Aorta (tissue), 5 donors: ENCODE measurements at places on chromosomes 11 and 22. TPM values are rescaled to one million over a fixed set of nuclear protein-coding genes. Genes with fewer than 3 reads are reported as not detected.

- no peak for DNase-seq
These were observed 139.6 kb upstream of the E2F8 start for GRCh38 chr11:19380375-19380774.

DNA sequence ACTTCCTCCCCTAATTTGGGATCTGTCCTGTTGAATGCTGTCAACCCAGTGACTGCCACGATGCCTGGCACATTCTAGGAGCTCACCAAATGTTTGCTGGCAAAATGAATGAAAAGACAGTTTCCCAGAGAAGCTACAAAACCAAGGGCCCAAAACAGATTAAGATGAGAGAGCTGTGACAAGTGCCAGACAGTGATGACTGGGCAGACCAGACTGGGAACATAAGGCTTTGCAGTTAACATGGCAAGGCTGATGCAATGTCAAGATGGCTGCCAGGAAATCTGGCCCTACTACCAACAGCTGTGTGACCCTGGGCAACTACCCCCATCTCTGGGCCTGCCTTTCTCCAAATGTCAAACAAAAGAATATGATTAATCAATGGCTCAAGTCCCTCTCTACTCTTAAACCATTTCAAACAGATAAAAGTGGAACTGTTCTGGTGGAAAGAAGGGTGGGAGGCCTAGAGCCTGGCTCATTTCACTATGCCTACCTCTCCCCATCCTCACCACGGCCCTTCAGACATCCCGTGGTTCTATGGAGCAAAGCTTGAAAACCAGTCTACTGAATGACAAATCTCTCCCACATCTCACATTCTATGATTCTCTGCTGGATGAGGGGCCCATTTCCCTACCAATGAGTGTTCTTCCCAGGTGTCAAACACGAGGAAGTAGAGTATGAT, 12.8 kb downstream of the AP1B1 start:
- peak; percentile 28 for DNase-seq

- no peak for DNase-seq
These were observed 201.8 kb upstream of the NCAM1 start for GRCh38 chr11:112759418-112759817.

GGTLC3 gene
- total RNA-seq, result not detected

- no peak for DNase-seq
These were observed 63.6 kb upstream of the EP300 start for GRCh38 chr22:41028841-41029240.
